IMR-90 (cell line): ENCODE measurements at places on chromosomes 16 and 17. TPM values are rescaled to one million over a fixed set of nuclear protein-coding genes. Genes with fewer than 3 reads are reported as not detected.
A peak's percentile ranks its signal among the peaks of the same experiment; 100 is the strongest.

DNA sequence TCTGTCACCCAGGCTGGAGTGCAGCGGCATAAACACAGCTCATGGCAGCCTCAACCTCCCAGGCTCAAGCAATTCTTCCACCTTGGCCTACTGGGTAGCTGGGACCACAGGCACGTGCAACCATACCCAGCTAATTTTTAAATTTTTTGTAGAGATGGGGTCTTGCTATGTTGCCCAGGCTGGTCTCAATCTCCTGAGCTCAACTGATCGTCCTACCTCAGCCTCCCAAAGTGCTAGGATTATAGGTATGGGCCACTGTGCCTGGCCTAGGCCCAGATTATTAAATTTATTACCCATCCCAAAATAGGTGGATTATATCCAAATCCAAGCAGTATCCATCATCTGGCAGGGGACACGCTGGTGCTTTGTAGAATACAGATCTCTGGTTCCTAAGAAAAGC lies 53.8 kb downstream of the METTL16 start:
- no peak for DNase-seq

- DNase-seq = no peak
These were observed 414.4 kb downstream of the WWOX start for GRCh38 chr16:78513838-78514237.

- no peak for DNase-seq
These were observed 164.3 kb downstream of the ANKFN1 start for GRCh38 chr17:56317351-56318208.

DNA sequence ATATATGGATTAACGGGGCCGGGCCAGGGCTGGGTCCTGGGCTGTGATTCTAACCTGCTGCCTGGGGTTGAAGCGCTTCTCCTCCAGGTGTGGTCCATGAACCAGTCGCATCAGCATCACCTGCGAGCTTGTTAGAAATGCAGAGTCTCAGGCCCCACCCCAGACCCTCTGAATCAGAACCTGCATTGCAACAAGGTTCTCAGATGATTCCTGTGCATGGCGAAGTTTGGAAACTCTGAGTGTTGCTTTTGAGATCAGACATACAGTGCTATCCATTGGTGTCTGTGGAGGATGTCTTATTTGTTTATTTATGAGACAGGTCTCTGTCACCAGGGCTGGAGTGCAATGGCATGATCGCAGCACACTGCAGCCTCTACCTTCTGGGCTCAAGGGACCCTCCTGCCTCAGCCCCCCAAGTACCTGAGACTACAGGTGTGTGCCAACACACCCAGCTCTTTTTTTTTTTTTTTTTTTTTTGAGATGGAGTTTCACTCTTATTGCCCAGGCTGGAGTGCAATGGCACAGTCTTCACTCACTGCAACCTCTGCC lies 99.8 kb downstream of the PITPNC1 start:
- DNase-seq = no peak

- no peak for DNase-seq
These were observed 517.2 kb downstream of the RBFOX1 start for GRCh38 chr16:7849841-7850240.

DNA sequence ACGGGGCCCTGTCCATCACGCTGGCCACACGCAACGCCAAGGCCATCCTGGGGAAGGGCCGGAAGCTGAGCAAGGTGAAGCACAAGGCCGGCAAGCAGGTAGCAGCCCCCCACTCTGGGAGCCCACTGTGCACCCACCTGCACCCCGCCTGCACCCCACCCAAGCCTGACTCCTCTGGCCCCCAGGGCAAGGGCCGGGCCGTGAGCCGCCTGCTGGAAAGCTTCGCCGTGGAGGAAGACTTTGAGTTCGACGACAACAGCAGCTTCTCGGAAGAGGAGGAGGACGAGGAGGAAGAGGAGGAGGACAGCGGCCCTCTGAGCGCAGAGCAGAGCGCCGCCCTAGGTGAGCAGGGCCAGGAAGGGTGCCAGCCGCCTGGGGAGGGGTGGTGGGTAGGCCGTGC lies 54.0 kb downstream of the ACTG1 start:
- DNase-seq = no peak

DNA sequence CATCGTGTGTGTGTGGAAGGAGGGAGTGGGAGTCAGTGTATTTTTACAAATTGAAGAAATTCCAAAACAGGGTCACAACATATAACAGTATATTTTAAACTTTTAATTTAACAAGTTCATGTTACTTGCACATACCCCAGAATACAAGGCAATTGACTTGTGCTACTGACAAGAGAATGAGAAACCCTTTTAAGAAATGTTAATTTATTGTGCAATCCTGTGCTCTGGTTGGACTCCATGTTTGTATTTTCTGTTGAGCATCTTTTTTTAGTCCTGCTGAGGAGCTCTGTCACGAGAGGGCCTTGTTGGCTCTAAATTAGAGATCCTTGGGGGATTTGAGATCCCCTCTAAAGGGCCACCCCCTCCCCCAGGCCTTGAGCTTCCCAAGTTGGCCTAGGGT lies 1.1 kb upstream of the EMP2 start:
- peak; percentile 29 for DNase-seq

- no peak for DNase-seq
These were observed 25.8 kb downstream of the PIK3R5 start for GRCh38 chr17:8939496-8940334.

GRCh38 chr17:39364236-39365025 lies 37.0 kb downstream of the FBXL20 start:
- DNase-seq = no peak

GRCh38 chr17:1786708-1787107 lies 24.8 kb downstream of the SERPINF1 start:
- peak; percentile 16 for DNase-seq

- DNase-seq = no peak
These were observed 40.1 kb downstream of the CPNE2 start for GRCh38 chr16:57132470-57132869.

- DNase-seq = no peak
These were observed 144.0 kb upstream of the CIBAR2 start for GRCh38 chr16:85256190-85256739.

- peak; percentile 88 for DNase-seq
These were observed 25.6 kb downstream of the IGSF6 start for GRCh38 chr16:21626659-21627277.

Gene FMNL1
- 0.36 and 0.56 TPM in 2 replicates for total RNA-seq

Gene HOXB9
- under 0.01 TPM in 1 of 2 replicates, not detected in the other for total RNA-seq

Gene GAST
- not detected in 2 replicates for total RNA-seq
